ENCODE measurements at places on chromosomes 3 and 15.

DNA sequence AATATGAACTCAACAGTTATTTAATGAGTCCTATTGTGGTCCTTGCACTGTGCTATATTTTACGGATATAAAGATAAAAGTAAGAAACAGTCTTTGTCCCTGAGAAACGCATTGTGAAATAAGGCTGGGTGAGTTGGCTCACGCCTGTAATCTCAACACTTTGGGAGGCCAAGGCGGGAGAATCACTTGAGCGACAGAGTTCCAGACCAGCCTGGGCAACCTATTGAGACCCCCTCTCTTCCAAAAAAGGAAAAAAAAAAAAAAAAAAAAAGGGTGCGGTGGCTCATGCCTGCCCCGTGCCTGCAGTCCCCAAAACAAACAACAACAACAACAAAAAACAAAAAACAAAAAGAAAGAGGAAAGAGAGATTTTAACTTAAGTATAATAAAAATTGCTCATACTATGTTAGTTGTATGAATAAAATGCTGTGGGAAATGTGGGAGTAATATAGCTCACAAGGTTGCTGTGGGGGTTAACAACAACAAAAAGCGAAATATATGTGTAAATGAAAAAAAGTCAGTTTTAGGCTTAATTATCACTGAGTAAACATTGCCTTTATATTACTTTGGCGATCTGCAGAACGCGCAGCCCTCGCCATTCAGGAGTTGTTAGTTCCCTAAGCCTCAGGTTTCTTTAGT is 461 bp upstream of the FNDC3B start:
- no peak for DNase-seq

DNA sequence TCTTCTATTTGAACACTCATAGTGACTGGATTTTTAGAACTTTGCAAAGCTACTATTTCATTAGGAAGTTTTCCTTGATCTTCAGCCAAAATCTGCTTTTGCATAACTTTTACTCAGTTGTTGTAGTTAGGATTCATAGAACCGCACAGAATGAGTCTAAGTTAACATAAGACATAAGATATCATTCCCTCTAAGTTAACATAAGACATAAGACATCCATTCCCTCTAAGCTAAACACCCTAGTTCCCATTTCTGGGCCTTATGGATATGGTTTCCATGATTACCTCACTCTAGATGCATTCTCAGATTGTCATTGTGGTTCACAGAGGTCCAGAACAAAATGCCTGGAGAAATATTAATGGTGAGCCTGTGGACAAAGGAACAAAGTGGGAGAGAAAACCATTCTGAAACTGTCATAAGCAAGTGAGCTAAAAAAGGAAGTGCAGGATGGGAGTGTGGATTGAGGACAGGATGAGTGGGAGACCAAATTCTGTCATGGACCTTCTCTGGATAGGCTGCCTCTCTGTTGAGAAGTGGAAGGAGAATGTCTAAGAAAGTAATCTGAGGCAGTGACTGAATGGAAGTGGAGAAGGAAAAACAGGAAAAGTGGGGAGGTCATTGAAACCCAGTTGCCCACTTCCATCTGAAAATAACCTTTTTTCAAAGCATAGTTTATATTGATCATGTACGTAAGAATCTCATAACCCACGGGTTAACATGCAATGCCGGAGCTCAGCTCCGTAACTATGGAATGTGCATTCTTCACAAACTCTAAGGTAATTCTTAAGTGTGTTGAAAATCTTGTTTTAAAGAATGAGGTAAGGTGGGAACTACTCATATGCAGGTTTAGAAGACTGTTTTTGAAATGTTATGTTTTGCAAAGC is 37.4 kb upstream of the SECISBP2L start:
- DNase-seq, result no peak

DNA sequence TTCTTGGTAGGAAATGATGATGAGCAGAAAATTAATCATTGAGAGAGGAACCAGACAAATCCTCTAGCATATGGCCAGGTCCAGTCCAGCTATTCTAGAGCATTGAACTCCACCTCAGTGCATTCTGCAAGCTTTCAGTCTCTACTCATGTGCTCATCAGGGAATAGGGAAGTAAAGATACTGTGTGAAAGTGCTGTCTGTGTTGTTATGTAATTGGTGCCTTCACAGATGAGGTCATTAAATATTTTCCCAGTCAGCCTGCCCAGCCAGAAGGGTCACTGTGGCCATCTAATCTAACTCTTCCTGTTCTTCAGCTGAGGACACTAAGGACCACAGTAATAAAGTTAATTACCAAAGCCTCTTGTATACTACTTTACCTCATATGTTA is 28.2 kb downstream of the C3orf62 start:
- DNase-seq, result no peak

GRCh38 chr3:184497804-184498203 is 63.8 kb upstream of the EPHB3 start:
- DNase-seq, result no peak

- DNase-seq, result no peak
Observed at GRCh38 chr15:92473756-92474155, 80.1 kb downstream of the ST8SIA2 start.

Data from CD4-positive, alpha-beta T cell treated with Interleukin-2 at 100 ng/mL for 4 hours (primary cell).